ENCODE measurements at places on chromosomes 2 and 18.

DNA sequence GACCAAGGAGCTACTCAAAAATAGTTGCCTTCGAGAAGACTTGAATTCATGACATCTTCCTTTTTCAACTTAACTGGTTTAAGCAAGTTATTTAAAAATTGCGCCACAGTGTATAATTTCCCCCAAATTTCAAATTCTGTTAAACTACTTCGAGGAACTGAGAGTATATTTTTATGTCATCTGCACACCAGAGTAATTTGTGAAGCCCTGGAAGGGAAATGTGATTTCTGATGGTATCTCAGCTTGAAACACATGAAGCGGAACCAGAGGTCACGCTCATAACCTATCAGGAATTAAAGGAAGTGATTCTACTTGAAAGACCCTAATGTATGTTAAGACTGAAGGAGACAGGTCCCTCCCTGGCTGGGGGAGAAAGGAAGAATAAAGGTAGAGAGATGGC is 33.9 kb upstream of the DARS1 start:
- DNase-seq, result no peak

- DNase-seq, result no peak
Measured at GRCh38 chr2:161857920-161858319, 216.1 kb downstream of the DPP4 start.

GRCh38 chr2:237250599-237250998 is 163.4 kb downstream of the COL6A3 start:
- no peak for DNase-seq

DNA sequence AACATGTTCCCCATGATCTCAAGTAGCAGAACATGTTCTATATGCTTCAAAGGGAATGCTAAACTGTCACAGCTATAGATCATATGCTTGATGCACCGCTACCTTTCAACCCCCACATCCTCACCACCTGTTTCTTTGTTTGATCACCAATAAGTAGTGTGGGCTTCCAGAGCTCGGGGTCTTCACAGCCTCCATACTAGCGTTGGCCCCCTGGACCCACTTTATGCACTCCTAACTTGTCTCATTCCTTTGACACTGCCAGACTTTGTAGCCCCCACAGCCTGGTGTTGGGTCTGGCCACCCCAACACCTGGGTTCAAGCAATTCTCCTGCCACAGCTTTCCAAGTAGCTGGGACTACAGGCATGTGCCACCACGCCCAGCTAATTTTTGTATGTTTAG is 11.6 kb upstream of the RBM44 start:
- no peak for DNase-seq

GRCh38 chr2:5995832-5996231 is 303.6 kb downstream of the SOX11 start:
- no peak for DNase-seq

- DNase-seq, result no peak
Measured at GRCh38 chr18:11565716-11566115, 43.7 kb upstream of the SLC35G4 start.

GRCh38 chr2:7792031-7792651 is 874.9 kb downstream of the RNF144A start:
- DNase-seq, result no peak

- DNase-seq, result no peak
Measured at GRCh38 chr2:117855886-117856285, 41.4 kb downstream of the DDX18 start.

DNA sequence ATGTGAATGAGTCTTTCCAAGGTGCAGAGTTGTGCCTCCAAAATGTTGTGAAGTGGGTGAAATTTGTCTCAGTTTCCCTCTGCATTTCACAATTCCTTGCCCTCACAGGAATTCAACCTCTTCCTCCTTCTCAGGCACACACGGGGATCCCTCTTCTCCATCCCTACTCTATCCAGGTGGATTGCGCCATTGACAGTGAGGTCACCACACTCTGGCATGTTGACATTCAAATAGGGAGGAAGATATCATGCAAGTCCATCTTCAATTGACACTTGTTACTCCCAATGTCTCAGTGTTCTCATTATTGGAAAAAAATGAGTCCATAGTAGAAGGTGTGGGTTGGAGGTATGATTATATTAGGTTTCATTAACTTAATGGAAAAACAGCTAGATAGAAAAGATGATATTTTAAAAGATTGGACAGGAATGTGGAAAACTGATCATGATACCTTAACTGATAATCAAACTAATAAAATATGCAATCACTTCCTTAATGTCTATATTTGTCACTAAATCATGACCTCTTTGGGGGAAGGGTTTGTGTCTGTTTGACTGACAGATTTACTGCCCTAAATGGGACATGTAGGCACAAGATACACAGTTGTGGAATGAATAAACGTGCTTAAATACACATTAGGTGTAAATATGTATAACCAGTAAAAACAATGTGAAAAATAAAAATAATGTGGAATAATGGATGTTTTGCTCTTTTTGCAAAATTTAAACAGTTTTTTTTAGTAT is 213.8 kb upstream of the SLC8A1 start:
- no peak for DNase-seq
